ENCODE measurements at places on chromosomes 4 and X. TPM values are rescaled to one million over a fixed set of nuclear protein-coding genes. Genes with fewer than 3 reads are reported as not detected.

XAGE2 gene
- total RNA-seq: not detected

DNA sequence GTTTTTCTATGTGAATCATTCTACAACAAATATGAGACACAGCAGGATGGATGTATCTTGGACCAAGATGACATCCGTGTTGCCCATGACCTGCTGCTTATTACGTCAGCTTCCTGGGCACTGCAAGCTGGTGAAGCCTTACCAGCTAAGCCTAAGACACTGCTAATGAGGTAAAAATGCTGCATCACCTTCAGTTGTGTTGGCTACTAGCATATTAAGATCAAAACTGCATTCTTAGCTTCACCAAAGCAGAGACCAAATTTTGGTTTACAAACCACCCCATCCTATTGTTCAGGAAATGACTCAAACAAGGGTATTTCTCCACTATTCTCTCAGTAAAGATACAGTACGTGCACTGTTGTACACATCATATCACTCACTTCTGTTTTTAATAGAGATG lies 50.3 kb downstream of the MAML3 start:
- no peak for DNase-seq

- DNase-seq: no peak
Measured at GRCh38 chr4:18109676-18110075, 88.1 kb upstream of the LCORL start.

DNA sequence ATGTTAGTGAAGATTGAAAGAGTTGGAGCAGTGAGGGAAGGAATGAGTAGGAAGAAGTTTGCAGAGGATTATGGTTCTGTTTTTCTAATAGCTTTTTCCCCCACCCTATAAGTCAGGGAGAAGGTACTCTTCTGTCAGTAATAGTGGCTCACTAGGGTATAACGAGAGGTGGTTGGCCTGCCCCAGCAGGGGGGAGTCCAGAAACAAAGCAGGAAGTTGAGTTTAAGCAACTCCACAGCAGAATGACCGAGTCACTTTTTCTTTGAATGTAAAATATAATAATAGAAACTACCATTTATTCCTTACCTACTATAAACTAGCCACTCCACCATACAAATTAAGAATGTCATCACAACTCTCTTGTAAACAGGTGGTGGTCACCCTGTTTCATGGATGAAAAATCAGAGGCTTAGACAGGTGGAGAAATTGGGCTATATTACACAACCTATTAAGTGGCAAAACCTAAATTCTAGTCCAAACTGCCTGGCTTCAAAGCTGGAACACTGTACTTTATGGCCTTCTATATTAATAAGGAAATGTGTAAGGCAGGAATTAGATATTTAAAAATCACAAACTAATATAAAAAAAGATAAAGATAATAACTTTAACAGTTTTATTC lies 21.9 kb downstream of the AP1AR start:
- DNase-seq: no peak
